ENCODE measurements at places on chromosomes 7 and 10. TPM values are rescaled to one million over a fixed set of nuclear protein-coding genes. Genes with fewer than 3 reads are reported as not detected.
A peak's percentile ranks its signal among the peaks of the same experiment; 100 is the strongest.

DNA sequence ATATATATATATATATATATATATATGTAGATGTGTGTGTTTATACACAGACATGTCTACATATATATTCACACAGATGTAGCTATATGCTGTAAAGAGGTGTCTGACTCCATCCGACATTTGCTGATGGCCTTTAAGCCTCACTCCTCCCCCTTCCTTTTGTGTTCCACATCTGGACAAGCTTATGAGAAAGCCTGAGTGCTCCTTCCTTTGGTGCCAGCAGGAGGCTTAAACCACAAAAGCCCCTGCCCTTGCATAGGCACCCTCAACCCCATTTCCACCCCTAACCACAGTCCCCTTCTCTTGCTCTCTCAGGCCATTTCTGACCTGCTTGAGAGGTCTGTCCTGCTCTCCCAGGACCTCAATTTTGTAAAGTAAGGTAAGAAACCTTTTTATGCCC lies 98.7 kb downstream of the SVOPL start:
- DNase-seq: no peak

GRCh38 chr10:92544296-92544695 lies 29.6 kb downstream of the IDE start:
- no peak for DNase-seq

- no peak for DNase-seq
Observed at GRCh38 chr7:83289419-83289993, 126.8 kb upstream of the PCLO start.

- no peak for DNase-seq
Observed at GRCh38 chr10:1632141-1632540, 105.2 kb downstream of the ADARB2 start.

DNA sequence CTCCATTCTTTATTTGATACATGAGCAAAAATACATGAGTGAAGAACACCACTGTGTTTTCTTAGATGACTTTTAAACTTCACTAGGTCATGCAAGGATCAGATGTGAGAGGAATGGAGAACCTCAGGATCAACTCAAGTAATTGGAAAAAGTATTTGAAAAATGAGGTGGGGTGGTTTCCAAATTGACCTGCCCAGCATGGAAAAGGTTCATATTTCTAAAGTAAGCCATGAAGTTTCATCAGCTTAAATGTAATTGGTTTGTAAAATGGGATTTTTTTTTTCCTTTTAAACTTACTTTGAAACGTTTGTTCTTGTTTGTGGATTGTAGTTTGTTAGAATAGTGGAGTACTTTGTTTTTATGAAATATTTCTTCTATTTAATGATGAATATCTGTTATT lies 134.8 kb downstream of the MLLT10 start:
- DNase-seq: no peak

DNA sequence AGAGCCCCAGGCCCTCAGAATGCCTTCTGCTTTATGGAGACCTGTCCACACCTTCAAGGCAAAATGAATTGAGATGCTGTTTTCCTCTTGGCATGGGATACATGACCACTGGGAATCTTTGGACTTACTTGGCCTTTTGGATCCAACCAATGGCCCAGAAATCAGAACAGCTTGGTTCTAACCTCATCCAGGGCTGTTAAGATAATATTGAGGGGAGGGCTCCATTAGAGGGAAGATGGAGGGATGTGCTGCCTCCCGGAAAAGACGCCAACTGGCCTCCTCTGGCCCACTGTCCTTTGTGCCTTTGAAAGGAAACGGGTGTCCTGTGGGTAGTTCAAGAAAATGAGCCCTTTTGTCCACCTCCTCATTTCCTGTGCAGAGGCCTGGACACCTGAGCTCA lies 530.9 kb downstream of the KCNMA1 start:
- DNase-seq: no peak

DNA sequence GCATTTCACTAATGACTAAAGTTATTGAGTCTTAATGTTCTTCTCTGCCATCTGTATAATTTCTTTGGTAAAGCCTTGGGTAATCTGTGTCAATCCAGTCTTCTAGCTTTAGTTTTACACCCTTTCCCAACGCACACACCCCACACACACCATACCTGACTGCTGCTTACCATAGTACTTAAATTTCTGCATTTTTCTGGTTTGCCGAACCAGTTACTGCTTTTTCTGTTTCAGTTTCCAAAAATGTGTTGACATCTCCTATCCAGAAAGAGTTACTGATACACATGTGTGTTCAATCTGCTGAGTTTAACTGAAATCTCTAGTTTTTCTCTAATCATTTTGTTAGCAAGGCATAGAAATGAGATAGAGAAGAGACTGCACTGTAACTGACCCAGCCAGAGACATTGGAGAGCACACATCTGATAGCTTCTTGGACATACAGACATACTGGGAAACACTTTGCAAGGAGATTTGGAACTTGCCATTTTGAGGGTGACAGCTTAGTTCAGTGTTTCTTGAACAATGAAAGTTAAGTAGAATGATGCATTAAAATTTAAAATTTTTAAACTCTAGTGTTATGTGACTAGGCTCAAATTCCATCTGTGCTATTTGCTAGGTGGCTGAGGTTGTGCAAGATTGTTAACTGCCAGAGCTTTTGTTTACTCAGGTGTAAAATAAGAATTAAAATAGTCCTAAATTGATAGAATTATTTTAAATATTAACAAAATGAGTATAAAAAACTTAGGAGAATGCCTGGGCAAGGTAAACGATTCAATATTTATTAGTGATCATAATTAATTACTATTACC lies 807.6 kb downstream of the DNAJB9 start:
- no peak for DNase-seq

DNA sequence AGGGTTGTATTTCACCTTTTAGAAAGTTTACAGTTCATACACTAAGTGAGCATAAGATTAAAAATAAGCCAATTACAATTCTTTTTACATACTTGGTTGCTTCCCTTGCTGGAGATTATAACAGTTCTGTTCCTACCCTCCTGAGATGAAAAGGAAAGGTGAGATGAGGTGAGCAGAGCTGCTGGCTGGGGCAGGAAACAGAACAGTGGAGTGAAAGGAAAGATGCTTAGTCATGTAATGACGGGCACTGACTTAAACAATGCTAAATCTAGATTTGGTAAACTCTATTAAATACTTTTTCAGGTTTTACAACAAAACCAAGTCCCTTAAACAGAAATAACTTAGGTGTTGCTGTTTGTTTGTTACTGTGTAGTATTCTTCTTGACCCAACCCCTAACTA lies 19.9 kb upstream of the ZEB1 start:
- DNase-seq: peak; percentile 15

DNA sequence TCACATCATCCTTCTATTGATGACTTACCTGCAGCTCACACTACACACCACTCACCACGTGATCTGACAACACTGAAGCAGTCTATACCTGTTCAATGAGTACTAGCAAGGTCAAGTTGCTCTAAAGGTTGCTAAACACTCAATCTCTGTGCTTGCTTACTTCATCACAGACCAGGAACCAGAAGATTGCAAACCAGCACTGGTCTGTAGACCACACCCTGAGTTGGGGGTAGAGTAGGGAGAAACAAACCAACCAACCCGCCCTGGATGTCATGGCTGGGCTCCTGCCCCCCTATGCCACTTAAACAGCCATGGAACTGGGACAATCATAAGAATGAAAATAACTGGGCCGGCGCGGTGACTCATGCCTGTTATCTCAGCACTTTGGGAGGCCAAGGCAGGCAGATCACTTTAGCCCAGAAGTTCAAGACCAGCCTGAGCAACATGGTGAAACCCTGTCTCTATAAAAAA lies 19.6 kb downstream of the DLG5 start:
- DNase-seq: no peak

- no peak for DNase-seq
Observed at GRCh38 chr7:22551768-22552513, 52.0 kb upstream of the STEAP1B start.

GRCh38 chr10:59991661-59992060 lies 85.3 kb upstream of the CCDC6 start:
- peak; percentile 80 for DNase-seq

DNA sequence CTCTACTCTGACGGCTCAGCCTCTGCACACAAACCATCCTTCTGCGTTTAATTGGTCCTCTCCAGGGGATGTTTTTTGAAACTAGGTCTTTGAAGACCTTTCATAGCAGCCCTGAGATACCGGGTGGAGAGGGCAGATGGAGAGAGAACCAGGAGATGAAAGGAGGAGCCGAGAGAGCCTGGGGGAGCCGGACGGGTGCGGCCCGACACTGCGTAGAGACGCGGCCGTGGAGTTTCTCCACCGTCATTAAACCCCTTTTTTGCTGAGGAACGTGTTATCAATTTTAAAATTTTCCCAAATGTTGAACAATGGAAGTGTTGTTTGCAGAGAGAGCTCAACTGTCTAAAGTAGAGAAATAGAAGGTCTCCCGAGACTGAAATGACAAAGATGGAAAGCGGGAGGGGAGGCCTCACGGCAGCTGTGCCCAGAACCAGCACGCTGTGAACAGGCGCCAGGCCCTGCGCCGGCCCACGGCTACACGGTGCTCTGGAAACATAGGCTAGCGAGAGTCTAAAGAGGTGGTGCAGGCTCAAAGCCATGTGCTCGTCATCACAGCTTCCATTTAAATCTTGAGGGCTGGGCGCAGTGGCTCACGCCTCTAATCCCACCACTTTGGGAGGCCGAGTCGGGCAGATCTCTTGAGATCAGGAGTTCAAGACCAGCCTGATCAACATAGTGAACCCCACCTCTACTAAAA lies 307.0 kb downstream of the PTPRN2 start:
- DNase-seq: no peak

GRCh38 chr10:83367036-83367435 lies 772.3 kb upstream of the GHITM start:
- no peak for DNase-seq

DNA sequence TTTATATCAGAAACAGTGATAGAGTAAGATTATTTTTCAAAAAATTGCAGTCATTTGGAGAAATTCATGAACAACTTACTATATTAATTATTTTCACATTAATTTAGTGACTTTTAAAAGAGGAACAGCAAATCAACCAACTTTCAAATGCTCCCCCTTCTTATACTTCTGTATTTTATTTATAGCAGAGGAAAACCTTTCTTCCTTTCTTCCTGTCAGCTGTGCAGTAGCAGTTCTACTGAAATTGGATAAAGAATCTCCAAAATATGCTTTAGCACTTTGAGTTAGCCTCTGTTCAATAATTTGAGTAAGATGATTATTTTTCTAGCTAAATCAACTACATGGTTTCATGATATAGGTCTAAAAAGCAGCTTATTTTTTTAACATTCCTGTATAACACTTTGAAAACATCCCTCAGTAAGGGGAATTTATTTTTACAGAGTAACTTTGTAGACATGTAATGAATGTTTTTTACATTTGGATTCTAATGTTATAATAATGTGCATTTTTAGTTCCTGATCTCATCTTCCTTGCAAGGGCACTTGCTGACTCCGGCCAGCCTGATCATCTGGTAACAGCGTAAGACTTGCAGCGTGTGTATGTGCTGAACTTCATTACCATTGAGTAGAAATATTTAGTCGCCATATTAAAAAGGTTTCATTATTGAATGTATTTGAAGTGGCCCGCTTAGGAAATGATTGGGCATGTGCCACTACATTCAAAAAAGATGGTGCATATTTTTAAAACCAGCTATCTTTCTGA lies 158.3 kb upstream of the HDAC9 start:
- no peak for DNase-seq

GRCh38 chr7:124954790-124955189 lies 25.2 kb upstream of the POT1 start:
- no peak for DNase-seq

The CRPPA gene
- total RNA-seq: 1.5 TPM

The C10orf105 gene
- total RNA-seq: under 0.01 TPM

The CARD11 gene
- not detected for total RNA-seq

The WEE2 gene
- total RNA-seq: not detected

The ZNF365 gene
- 5.8 TPM for total RNA-seq

The C7orf33 gene
- total RNA-seq: not detected

The OR2A12 gene
- not detected for total RNA-seq

All from fibroblast of lung (primary cell).